ENCODE measurements at places on chromosomes 3 and 15.

DNA sequence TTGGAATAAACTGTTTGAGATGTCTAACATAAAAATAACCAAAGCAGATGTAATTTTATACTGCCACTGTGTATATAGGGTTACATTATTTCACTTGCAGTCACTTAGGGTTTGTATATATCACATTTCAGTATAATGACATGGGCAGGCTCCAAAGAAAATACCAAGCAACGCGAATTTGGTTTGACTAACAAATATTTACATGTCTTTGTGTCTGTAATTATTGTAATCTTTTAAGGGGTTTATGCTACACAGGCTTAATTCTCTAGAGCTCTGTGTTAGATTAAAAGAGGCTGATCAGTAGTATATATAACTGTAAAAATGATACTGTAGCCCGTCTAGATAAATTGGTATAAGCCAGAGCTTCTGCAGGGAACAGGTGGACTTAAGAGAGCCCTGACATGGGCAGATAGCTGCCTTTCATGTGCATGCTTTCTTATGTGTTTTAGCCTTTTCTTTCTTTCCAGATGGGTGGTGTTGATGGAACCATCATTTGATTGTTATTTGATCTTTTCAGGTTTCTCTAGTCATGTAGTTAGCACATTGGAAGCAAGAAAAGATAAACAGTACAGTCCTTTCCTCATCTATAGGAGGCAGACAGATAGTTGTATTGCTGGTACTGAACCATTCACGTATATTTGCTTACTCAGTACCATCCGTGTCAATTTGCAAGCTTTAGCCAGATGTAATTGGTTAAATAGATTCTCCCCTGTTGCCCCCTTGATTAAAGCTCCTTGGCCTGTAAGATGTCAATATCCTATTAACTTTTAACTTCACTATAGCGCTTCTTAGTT, 86.1 kb downstream of the GALK2 start:
- no peak for DNase-seq

DNA sequence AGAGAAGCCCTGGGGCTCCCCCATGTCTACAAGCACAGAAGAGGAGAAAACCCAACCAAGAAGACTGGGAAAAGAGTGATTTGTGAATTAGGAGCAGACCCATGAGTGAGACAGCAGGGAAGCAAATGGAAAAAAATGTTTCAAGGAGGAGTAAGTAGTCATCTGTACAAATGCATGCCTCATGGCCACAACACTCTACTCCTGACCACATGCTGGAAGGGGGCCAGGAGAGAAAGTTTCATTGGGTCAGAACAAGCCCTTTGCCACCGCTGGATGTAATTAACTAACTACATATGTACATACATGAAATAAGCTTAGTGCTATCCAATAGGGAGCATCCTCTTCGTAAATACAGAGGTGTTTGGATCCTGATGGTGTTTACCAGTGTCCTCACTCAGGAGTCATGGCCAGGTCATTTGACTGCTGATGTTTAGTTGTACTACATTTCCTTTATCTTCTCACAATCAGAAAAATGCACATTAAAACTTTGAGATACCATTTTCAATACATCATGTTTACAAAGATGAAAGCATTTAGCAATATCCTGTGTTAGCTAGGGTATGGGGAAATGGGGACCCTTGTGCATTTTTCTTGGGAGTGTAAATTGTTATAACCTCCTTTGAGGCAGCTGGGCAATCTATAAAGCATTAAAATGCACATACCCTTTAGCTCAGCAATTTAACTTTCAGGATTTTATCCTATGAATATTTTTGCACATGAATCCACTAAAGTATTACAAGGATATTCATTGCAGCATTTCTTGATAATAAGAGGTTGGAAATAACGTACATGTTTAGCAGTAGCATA, 27.1 kb downstream of the CLRN1 start:
- no peak for DNase-seq

DNA sequence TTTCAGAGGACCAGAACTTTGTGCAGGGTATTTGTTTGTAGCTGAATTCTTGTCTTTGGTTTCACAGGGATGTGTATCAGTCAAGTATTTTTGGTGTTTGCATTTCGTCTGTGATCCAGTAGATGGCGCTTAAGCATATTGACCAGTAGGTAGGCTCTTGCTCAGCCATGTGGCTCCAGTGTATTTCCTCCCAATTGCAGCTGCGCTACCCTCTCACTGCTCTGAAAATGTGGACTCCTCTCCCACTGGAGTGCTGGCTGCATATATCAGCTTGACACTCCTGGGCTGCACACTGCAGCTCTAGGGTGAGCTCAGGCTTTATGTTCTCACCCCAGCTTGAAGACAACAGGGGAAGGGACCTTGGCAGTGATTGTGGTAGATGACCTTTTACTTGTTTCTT, 1264.3 kb upstream of the ALCAM start:
- DNase-seq: no peak

GRCh38 chr3:46496746-46497555, 825 bp upstream of the RTP3 start:
- peak; percentile 11 for DNase-seq

GRCh38 chr3:53680028-53680427, 166.2 kb downstream of the CHDH start:
- no peak for DNase-seq

- DNase-seq: no peak
These were observed 203.8 kb upstream of the HES1 start for GRCh38 chr3:193932136-193932535.

GRCh38 chr3:138774529-138775253, 60.0 kb downstream of the PIK3CB start:
- DNase-seq: no peak

DNA sequence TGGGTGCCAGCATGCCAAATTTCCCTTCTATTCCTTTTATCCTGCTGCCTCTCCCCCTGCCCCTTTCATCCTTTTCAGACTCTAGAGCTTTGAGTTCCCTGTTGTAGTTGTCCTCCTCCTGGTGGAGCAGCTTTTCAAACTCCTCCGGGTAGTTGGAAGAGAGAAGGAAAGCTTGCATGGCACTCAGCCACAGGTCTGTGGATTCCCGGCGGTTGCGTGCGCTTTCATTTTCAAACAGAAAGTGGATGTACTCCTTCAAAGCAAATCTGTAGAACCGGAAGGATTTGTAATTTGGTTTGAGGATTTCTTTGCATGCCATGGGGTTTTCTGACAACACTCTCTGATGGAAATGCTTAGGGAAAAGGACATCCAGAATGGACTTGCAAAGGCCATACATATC, 68.1 kb upstream of the DCLK3 start:
- no peak for DNase-seq

GRCh38 chr3:189269365-189269764, 97.6 kb downstream of the TPRG1 start:
- DNase-seq: no peak

GRCh38 chr15:73228128-73228646, 140.6 kb downstream of the HCN4 start:
- no peak for DNase-seq

Data from stimulated activated CD8-positive, alpha-beta memory T cell treated with anti-CD3 and anti-CD28 coated beads, Interleukin-12 subunit alpha, Interleukin-12 subunit beta, amount 100 ng/mL, for 4 hours (primary cell).